ENCODE measurements at places on chromosomes 2 and 18.

GRCh38 chr2:240928476-240929363 lies 22.6 kb downstream of the CROCC2 start:
- DNase-seq: no peak

- DNase-seq: no peak
Observed at GRCh38 chr2:231347081-231347480, 48.4 kb upstream of the B3GNT7 start.

- DNase-seq: peak; percentile 20
Observed at GRCh38 chr18:37476182-37476581, 89.4 kb downstream of the CELF4 start.

DNA sequence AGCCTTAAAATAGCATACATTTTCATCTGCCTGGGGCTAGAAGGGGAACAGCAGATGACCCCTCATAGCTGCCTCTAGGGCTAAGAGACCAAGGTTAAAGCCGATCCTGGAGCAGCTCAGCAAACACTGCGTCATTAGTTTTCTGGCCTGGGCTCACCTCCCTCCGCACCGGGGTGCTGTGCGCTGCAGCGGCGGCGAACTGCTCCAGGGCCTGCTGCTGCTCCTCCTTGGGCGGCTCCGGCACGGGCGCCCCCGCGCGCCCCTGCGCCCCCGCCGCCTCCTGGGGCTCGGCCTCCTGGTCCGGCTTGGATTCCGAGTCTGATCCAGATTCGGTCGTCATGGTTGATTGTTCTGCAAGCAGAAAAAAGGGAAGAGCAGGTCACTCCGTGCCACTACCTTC lies 55.0 kb downstream of the EPB41L3 start:
- DNase-seq: no peak

DNA sequence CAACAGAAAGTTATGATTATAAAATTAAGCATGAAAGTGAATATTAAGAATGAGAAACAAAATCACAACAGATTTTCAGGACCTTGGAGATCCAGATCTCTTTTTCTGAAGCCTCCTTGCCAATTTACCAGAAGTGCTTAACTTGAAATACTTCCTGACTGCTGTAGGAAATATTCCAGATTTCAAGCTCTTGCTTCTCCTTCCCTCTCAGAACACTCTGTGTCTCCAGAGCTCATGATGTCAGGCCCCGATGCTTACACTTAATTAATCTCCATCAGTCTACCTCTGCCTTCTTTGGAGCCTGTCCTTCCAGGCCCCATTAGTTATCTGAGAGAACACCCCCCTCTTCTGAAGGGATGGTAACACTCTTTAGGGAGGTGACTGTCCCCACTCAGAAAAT lies 20.7 kb upstream of the NT5C1B start:
- DNase-seq: no peak

DNA sequence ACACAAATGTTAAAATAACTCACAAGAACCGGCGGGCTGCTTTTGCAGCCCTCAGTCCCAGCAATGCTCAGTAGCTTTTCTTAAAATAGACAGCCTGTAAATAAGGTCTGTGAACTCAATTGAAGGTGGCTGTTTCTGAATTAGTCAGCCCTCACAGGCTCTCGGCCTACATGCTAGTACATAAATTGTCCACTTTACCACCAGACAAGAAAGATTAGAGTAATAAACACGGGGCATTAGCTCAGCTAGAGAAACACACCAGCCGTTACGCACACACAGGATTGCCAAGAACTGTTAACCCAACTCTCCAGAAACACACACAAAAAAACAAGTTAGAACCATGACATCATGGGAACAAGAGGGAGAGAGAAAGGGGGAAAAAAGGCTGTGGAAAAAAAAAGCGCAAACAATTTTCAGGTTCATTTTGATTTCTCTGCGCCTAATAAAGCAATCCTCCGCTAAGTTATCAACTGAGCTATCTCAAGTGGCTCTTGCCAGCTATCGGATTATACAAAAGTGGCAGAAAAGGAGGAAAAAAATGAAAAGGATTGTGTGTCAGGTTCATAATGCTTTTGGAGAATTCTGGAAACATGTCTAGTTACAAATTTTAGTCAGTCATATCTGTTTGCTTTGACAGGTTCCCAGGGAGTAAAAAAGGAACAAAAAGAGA lies 89.1 kb downstream of the ZEB2 start:
- no peak for DNase-seq

GRCh38 chr2:98058191-98058975 lies 28.6 kb upstream of the VWA3B start:
- no peak for DNase-seq

DNA sequence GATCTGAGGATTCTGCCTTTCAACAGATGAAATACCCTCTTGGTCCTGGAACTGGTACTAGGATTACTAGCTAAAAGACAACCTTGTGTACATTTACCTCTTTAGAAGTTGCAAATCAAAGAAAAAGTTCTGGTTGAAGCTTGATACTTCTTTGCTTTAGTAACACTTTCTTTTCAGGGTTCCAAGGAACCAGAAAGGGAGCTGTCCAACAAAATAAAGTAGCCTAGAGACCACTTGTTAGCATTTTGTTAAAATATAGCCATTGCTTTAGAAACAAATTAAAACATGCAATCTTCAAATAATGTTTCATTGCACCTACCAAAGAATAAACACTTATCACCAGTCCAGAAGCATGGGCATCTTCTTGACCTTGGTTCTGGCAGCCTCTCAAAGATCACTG lies 117.9 kb upstream of the MAP3K20 start:
- no peak for DNase-seq

GRCh38 chr2:153232464-153232863 lies 246.1 kb downstream of the RPRM start:
- no peak for DNase-seq

- no peak for DNase-seq
Observed at GRCh38 chr18:55577812-55578539, 10.0 kb downstream of the TCF4 start.

DNA sequence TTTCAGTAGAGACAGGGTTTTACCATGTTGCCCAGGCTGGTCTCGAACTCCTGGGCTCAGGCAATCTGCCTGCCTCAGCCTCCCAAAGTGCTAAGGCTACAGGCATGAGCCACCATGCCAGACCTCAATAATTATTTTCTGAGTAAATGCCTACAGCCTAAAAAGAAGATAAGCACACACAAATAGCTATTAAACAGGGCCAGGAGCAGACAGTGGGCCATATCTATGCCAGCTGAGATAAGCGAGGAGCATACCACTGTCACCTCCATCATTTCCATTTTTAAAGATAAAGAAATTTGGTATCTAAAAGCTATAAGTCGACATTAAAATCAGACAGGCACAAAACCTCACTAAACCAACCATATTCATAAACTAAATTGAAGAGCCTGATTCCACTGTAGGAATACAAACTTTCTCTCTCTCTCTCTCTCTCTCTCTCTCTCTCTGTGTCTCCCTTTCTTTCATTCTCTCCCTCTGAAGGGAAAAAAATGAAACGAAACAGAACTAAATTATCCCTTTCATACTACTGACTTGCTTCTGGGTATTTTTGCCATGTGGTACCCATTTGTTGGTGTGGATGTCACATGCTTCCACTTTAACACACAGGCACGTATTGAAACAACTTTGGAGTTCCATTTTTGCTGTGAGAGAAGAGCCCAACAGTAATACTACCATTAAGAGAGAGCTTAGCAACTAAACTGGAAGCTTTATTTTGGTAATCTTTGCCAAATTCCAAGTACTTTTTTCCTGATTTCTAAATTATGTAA lies 51.0 kb downstream of the FARSB start:
- DNase-seq: no peak

GRCh38 chr2:71630454-71631328 lies 177.3 kb downstream of the DYSF start:
- DNase-seq: no peak

DNA sequence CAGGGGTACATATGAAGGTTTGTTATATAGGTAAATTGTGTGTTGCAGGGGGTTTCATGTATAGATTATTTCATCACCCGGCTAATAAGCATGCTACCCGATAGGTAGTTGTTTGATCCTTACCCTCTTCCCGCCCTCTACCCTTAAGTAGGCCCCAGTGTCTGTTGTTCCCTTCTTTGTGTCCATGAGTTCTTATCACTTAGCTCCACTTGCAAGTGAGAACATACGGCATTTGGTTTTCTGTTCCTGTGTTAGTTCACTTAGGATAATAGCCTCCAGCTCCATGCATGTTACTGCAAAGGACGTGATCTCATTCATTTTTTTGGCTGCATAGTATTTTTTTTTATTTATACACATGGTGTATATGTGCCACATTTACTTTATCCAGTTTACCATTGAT lies 34.2 kb upstream of the ELAC1 start:
- no peak for DNase-seq

GRCh38 chr2:51000849-51001617 lies 30.9 kb downstream of the NRXN1 start:
- no peak for DNase-seq

DNA sequence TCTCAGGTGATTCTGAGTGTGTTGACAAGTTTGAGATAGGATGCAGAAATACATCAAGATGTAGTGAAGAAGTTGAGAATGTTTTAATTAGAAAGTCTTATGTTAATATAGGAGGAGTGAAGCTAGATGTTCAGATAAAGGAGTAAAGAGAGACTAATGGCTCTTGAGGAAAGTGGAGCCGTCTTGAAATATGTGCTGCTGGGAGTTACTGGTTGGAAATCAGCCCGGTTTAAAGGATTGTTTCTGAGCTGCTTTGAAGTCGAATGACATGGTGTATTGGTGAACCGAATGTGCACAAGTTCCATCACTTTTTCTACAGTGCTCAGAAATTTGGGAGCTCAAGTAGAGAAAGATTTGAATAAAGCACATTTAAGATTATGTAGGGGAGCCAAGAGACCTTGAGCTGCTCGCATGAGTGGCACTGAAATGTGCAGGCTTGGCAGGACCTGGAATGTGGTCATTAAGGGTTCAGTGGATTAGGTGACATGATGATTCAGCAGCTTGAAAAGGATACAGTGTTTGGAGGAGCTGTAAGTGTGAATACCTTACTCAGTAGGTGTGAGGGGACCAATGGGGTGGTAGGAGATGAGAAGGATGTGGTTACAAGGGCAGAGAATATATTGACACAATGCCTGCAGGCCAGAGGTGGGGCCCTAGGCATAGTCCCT lies 68.6 kb downstream of the CAB39 start:
- peak; percentile 48 for DNase-seq

DNA sequence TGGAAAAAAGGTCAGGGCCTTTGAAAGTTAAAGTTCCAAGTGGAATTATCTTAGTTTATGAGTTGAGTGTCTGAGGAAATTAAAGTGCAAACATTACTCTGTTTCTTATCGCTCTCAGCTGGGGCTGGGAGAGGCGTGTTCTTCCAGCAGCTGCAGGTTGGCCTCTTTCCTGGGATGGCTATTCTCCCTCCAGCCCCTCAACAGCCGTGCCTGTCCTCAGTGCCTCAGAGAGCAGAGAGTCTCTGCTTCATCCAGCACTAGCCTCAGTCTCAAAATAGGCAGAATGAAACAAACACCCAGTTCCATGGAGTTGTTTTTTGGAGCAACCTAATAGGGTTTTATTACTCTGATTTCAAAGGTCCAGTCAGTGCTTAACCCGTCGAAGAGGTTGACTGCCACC lies 298.1 kb downstream of the GALR1 start:
- DNase-seq: no peak

GRCh38 chr2:196295005-196295404 lies 123.6 kb upstream of the STK17B start:
- no peak for DNase-seq

DNA sequence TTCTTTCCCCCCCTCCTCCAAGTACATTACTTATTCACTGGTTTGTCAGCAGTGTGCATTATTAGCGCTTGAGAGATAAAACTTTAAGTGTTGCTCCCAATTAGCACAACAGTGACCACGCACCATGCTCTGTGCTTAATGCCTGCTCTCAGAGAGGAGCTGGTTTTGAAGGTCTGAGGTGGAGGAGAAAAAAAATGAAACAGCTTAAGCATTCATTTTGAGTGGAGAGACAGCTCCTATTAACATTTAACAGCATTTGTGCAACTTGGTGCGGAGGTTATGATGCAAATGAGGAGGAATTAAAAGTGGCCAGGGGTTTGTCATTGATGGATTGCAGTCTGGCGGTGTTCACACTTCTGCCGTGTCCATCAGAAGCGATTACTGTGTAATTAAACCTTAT lies 141.8 kb downstream of the FIGN start:
- no peak for DNase-seq

DNA sequence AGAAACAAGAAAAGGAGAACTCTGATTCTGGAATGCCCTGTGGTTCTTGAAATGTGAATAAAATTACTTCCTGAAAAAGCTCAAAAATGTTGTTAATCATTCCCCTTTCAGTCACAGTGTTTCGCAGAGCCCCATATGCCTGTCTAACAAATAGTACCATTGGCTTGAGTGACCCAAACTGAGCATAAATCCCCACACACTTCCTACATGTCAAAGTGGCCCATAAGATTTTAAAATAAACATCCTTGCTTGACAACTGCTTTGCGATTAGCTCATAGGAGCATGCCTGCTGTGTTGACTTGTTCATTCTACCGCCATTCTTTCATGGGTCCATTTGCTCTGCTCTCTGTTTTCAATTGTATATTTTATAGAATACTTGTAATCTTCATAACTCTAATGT lies 377.8 kb upstream of the SMIM21 start:
- no peak for DNase-seq

DNA sequence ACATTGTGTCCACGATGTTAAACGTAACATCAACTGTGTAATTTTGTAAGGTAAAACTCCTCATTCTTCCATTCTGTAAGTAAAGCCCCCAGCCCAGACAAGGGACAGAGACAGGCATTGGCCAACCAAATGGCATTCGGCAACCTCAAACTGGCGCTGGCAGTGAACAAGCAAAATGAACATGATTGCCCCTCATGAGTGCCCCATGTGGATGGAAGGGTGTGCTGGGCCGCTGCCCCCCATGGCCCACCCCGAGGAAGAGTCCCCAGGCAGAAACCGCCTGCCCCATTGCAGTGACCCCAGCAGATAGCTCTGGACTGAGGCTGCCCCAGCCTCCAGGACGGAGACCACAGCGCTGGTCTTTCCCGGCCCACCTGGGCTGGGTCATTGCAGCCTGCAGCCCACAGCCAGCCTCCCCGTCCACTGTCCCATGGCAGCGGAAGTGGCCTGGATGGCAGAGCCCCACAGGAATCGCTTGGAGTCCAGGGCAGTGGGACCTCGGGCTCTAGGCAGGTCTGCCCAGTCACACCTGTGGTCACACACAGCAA lies 220.2 kb downstream of the HDAC4 start:
- DNase-seq: no peak

DNA sequence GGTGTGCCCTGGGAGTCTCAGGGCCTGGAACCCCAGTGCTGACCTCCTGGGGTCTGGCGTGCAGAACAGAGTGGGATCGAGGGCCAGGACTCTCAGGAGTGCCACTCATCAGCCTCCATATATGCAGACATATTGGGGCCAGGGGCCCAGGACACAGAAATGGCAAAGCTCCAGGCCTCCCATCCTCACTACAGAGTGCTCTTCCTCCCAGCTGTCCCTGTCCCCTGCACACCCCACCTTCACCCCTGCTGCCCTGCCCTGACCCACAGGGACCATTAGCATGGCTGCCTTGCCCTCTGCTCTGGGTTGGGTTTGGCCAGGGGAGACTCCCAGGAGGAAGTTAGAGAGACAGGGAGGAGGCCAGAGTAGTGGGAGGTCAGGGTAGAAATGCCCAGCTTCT lies 2.8 kb downstream of the TEX51 start:
- DNase-seq: no peak

Data from stimulated activated CD4-positive, alpha-beta T cell treated with anti-CD3 and anti-CD28 coated beads, Interleukin-1b, Interleukin-23, amount 100 ng/mL, for 48 hours (primary cell).